MV-4-11 (cell line): ENCODE measurements at places on chromosomes 3 and 15.

GRCh38 chr3:150540991-150541390, 5.3 kb downstream of the SERP1 start:
- peak; percentile 61 for DNase-seq

DNA sequence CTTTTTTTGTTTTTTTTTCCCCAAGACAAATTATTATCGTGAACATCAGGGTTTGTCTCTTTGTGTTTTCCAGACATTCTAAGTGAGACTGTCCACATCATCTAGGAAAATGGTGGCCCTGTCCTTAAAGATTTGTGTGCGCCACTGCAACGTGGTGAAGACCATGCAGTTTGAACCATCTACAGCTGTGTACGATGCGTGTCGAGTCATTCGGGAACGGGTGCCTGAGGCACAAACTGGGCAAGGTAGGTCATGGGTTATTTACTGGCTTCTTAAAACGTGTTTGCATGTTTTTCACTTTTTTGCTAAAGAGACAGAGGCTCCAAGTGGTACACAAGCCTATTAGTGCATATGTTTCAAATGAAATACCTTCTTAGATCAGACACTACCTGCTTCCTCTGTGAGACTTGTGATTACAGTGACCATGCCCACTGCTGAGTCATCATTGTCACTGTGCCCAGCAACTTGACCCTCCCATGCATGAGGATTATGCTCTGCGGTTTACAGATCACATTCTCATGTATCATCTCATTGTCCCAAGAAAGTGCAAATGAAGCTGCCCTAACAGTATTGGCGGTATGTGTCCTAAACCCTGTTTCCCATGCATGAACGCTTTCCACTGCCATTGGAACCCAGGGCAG, 395.2 kb upstream of the TPM1 start:
- DNase-seq = peak; percentile 84

DNA sequence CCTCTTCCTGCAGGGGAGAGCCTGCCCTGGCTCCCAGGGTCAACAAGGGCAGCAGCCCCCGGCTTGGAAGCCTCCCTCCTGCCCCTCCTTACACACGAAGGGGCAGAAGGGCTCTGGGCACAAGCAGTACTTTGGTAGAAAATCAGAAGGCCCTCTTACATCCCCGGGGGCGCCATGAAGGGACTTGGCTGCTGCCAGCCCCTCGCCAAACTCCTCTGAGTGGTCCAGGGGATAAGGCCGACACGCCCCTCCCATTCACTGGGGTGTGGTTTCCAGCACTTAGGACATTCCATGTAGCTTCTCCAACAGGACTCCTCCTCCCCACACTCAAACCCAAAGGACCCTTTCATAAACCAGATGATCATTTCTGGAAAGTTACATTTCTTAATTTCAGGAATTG, 1.2 kb upstream of the ST8SIA2 start:
- DNase-seq = no peak

DNA sequence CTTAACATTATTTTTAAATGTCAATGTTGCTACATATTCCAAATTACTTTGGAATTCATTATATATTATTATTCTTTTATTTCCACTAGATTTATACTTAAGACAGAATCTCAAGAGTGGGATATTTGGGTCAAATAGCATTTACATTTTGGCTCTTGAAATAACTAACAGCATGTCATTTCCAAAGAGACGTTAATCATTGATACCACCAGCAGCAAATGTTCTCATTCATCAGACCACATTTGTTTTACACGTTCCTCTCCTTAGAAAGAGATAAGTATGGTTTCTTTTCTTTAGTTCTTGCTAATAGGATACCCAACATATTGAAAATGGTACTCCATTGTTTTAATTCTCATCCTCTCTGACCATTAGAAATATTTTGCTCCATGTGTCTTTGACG, 229.8 kb downstream of the LPP start:
- DNase-seq = no peak

- no peak for DNase-seq
Observed at GRCh38 chr3:133467780-133468179, 67.9 kb downstream of the BFSP2 start.
